ENCODE measurements at places on chromosomes 3 and 15.

DNA sequence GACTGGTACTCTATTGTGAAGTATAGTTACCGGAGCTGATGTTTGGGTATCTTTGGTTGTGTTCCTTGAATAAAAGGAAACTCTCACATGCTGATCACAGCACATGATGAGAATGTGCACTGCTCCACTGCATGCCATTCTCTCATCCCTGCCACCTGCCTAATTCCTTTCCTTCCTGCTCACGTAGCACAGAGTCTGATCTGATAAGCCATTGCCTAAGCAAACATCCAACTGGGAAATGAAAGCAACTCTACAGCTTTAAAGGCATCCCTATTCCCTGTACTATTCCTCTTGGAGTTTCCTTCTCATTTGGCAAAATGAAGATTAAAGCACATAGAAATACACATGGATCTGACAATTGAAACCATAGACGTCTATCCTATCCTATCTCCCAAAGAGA is 359.8 kb downstream of the C3orf38 start:
- no peak for DNase-seq

DNA sequence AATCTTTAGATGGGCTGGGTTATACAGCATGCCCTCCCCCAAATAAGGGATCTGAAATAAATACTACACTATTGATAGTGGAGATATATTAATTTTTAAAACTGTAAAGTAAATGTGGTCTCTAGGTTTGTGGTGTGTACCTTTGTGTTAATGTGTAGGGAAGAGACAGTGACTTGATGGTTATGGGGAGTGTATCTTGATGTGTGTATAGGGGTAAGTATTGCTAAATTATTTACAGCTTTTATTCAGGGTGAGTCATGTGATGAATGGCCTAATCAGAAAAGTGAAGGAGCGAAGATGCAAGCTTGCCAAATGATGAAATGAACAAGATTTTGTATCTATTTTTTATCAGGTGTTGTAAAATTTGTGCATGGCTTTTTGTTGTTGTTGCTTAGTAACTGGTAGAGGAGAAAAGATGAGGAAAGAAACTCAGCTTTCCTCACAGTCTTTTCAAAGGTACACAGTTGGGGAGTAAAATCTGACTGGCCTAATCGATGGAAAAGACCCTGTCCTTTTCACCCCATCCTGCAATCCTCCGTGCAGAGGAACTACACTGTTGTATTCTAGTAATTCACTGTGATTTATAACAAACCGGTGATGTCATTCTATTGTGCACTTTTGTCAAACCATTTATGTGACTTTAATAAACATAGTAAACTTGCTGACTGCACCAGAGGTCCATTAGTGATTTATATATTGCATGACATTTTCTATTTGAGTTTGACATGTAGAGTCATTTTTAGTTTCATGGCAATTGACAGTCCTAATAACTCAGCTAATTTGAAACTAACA is 17.7 kb downstream of the FEM1B start:
- no peak for DNase-seq

- DNase-seq: no peak
Measured at GRCh38 chr15:53527996-53528395, 231.5 kb downstream of the WDR72 start.

- no peak for DNase-seq
Measured at GRCh38 chr3:85912980-85913379, 954.2 kb downstream of the CADM2 start.

GRCh38 chr3:160163229-160163878 is 61.9 kb upstream of the C3orf80 start:
- DNase-seq: no peak

- no peak for DNase-seq
Measured at GRCh38 chr3:14274612-14274936, 96.0 kb downstream of the LSM3 start.

GRCh38 chr3:176005564-176005963 is 1146.4 kb downstream of the NAALADL2 start:
- DNase-seq: no peak

GRCh38 chr3:154184582-154184981 is 63.4 kb downstream of the ARHGEF26 start:
- DNase-seq: no peak

DNA sequence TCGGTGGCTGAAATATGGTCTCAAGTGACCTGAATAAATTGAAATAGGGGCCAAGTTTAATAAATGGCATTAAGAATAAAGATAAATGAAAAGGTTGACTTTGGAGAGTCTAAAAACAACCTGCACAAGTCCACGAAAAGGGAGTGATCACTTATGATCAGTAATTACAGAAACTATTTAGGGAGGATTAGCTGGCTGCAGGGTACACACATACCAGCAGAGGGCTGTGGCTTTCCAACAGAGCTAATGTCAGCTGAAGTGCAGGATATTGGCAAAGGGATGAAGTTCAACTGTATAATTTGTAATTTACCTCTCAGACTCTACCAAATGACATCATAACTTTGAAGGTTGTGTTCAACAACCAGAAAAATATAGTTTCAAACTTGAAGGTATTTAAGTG is 86.8 kb downstream of the SYNPR start:
- no peak for DNase-seq

- DNase-seq: no peak
Measured at GRCh38 chr15:72365844-72366243, 10.0 kb downstream of the HEXA start.

- no peak for DNase-seq
Measured at GRCh38 chr15:56036546-56037067, 43.2 kb upstream of the NEDD4 start.

- DNase-seq: no peak
Measured at GRCh38 chr3:55860049-55860721, 373.1 kb upstream of the WNT5A start.

GRCh38 chr15:59312205-59312604 is 60.5 kb downstream of the MYO1E start:
- DNase-seq: no peak

- DNase-seq: no peak
Measured at GRCh38 chr3:176032043-176032442, 1165.2 kb downstream of the TBL1XR1 start.

DNA sequence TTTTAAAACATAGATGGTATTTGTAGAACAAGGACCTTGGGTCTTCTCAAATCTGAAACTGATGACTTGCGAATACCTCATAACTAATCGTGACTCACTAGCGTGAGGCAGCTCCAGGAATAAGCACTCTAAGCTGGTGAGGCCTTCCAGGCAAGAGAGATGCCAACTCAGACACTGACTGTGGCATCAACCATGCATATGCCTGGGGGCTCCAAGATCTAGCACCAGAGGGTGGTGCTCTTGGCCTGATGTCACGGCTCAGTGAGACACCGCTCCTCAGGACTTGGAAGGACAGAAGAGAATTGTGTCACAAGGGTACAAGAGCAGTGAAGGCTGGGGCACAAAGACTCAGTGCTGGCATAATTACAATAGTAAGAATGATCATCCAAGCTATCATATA is 125.0 kb upstream of the TRIM42 start:
- DNase-seq: no peak

- DNase-seq: no peak
Measured at GRCh38 chr3:45188719-45189659, 37.1 kb downstream of the TMEM158 start.

DNA sequence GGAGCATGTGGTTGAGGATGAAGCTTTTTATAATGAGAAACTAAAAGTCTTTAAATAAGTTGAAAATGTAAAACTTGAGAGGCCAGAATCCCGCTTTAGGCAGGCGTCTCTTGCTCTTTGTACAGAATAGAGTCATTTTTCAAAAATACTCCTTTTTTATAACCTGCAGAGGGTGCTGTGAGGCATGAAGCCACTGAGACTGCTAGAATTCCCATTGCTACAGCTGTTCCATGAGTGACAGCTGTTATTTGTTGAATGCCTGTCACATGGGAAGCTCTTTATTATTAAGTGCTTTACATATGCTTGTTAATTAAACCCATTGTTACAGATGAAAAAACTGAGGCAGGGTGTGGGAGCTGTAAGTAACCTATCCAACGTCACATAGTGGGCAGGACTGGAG is 18.5 kb downstream of the MINAR1 start:
- no peak for DNase-seq

DNA sequence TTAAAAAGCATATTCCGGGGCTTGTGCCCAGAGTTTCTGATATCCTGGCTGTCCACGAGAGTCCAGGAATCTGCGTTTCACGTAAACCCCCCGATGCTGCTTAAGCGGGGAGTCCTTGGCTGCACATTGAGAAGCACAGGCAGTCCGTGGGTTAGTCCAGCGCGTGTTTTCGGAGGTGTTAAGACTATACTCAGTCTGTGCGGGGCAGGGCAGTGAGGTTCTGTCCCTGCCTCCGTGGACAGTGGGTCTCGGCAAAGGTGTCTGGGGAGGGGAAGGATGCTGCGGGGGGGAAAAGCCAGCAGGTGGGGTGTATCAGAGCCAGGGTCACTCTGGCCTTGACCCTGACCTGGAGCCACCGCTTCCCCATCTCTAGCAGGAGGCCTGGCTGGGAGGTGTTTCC is 106.2 kb downstream of the TMEM266 start:
- DNase-seq: no peak

DNA sequence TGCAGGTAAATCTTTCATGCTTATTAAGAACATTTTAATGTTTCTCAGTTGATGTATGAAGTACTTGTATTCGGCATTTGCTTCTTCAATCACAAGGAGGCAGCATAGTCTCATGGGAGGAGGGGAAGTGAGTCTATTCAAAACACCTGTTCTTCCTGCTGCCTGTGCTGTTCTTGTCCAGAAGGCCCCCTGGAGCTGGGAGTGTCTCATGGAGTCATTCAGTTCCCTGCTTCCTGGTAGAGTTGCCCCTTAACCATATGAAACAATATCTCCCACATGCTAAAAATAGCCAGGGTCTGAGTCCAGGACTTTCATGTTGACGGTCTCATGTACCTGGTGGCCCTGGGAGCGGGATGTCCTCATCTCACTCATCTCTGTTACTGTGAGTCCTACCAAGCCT is 15.5 kb upstream of the PPP1R2 start:
- no peak for DNase-seq

- DNase-seq: no peak
Measured at GRCh38 chr3:10116138-10116460, 624 bp downstream of the BRK1 start.

- DNase-seq: no peak
Measured at GRCh38 chr3:13274551-13275332, 145.4 kb downstream of the NUP210 start.

GRCh38 chr3:14549256-14549919 is 9.2 kb upstream of the GRIP2 start:
- no peak for DNase-seq

DNA sequence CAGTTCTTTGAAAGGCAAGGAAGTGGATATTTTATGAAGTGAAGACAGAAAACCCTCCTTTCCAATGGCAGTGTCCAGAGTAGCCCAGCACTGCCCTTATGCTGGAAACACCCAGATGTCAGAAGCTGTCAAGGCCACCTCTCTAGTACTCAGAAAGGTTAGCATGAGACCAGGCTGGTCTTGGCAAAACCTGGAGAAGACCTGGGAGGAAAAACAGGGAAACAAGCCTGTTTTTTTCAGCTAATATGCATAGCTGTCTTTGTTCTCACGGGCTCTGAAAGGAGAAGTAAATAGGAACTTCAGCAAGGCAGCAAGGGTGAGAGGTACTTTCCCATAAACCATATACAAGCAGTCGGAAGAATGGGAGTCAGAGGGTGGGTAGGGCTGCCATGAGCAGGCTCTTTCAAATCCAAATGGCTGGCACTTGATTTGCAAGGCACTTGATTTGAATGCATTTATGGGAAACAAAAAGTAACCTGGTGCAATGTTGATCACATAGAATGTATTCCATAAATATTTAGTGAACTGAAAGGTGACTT is 55.8 kb downstream of the HEG1 start:
- no peak for DNase-seq

GRCh38 chr15:58524247-58524646 is 92.5 kb downstream of the LIPC start:
- DNase-seq: no peak

DNA sequence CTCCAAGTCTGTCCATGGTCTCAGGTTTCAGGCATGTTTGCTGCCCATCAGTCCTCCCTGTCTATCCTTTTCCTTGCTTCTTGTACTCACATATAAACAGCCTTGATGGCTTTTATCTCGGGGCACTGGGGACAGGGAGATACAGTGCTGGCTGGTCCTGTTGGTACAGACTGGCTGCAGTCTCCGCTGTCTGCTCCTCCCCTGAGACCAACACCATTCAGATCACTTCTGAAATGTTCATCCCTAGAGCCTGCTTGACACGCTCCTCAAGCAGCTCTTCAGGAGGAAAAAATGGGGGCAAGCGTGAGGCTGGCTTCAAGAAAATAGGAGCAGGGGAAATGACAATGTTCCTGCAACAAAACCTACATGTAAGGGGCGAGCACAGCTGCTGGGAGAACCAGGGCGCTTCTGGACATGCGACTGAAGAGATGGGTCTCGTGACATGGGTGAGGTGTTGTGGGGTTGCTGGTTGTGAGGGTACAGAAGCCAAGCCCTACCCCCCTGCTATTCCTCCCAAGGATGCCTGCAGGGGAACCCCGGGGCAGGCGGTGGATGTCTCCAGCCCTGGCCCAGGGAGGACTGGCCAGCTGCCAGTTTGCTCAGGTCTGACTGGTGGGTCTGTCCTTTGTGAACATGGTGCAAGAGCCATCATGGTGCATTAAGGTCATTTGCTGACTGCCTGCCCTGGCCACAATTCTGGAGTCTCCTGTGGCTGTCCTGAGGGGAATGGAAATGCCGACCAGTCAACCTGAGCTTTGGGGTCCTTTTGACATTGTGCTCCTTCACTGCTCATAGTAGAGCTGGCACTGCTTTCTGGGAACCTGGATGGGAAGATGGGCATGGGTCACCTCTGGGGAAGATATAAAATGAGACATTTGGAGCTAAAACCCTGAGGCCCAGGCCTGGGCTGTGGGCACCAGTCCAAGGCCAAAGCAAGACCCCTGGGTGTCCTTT is 40.1 kb downstream of the KY start:
- no peak for DNase-seq
